ENCODE measurements at places on chromosomes 3 and 15. TPM values are rescaled to one million over a fixed set of nuclear protein-coding genes. Genes with fewer than 3 reads are reported as not detected.
A peak's percentile ranks its signal among the peaks of the same experiment; 100 is the strongest.

DNA sequence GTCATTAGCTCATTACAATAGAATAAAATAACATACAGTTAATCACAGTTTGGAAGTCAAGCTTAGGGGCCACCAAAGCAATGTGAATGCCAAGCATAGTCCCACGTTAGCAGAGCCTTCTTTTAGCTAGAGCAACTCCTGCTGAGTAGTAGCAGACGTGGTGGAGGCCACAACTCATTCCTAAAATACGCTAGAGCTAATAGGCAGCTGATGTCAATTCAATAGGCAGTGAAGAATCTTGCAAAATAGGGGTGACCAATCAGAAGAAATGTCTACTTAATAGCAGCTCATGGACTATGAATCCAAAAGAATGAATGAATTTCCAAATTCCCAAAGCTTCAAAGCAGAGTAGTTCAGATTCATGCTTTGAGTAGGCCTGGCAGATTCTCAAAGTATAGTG, 292.9 kb upstream of the RORA start:
- ATAC-seq = no peak

DNA sequence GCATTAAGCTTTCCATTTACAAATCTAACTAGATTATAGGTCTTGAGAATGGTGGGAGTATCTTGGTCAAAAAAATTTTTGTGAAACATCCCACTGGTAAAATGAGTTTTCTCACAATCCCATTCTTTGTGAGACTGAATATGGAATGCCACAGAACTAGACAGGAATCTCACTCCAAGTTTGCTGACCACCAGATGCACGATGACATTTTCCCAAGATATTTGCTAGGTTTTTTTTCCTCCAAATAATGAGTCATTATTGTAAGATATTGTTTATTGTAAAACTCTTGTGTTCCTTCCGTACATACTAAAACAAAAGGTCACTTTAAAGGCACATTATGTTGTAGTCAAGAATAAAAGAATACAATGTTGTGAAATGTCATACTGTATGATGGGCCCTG, 53.9 kb downstream of the COPS2 start:
- ATAC-seq = no peak

DNA sequence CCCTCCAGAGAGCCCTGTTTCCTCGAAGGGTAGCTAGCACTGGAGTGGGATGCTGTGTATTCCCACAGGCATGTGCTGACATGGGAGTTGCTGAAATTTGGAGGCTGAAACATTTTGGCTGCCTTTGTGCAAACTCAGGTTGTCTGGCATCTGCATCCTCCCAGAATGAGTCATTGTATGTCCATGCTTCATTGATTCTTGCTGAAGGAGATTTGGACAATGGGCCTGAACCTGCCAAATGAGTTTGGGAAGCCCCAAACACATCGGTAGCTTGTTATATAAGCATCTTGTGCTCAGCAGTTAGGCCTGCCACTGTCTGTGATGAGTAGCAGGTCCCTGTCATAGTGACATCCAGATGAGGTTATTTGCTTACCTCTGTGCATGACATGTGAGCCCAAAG, 160.0 kb downstream of the IL5RA start:
- ATAC-seq = no peak

DNA sequence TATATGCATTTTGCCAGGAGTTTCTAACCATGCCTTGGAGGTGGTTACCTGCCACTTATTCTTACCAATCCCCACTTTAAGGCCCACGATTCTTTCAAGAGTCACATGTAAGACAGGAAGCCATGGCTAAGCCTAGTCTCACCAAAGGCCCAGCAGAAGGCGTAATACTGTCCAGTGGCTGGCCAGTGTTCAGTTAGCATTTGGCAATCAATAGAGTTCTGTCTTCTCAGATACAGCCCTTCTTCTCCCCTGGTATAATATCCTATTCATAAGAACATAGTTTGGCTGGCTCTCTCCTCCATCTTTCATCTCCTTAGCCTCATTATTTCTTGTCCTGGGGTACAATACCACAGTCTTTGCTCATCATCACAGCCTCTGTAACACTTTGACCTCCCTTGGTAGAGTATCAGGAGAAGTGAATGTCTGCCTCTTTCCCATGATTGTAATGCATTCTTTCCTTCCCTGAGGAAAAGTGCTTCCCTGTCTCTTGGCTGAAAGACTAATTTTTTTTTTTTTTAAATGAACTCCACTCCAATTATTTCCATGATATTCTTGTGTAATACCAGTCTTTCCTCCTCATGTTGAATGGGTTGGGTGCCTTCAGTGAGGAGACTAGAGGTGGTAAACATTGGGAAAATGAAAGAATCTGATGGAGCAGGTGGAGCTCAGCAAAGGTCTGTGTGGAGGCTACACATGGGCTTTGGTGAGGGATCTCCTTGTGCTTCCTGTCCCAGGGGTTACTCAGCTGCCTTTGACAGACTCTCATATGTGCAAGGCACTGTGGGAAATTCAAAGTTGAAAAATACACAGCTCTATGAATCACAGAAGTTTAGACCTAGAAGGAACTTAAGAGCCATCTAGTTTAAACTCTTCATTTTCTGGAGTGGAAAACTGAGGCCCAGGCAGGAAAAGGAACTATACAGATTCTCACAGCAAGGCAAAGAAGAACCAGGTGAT, 218.2 kb downstream of the P3H2 start:
- peak; percentile 19 for ATAC-seq

DNA sequence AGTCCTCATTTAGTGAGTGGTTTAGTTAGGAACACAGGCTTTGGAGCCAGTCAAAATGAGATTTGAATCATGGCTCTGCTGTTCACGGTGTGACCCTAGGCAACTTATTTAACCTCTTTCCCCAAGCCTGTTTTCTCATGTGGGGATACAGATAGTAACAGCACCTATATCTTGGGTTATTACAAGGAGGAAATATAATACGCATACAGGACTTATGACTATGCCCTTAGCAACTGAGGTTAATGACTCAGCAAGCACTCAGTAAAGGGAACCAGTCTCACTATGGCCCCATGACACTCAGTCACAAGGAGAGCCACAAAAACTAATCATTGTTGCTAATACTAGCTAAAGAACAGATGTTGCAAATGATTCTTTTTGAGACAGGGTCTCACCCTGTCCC, 45.9 kb downstream of the SUMF1 start:
- ATAC-seq = peak; percentile 85

The PAQR5 gene
- 13.6 TPM for total RNA-seq

The FBXO40 gene
- not detected for total RNA-seq

DNA sequence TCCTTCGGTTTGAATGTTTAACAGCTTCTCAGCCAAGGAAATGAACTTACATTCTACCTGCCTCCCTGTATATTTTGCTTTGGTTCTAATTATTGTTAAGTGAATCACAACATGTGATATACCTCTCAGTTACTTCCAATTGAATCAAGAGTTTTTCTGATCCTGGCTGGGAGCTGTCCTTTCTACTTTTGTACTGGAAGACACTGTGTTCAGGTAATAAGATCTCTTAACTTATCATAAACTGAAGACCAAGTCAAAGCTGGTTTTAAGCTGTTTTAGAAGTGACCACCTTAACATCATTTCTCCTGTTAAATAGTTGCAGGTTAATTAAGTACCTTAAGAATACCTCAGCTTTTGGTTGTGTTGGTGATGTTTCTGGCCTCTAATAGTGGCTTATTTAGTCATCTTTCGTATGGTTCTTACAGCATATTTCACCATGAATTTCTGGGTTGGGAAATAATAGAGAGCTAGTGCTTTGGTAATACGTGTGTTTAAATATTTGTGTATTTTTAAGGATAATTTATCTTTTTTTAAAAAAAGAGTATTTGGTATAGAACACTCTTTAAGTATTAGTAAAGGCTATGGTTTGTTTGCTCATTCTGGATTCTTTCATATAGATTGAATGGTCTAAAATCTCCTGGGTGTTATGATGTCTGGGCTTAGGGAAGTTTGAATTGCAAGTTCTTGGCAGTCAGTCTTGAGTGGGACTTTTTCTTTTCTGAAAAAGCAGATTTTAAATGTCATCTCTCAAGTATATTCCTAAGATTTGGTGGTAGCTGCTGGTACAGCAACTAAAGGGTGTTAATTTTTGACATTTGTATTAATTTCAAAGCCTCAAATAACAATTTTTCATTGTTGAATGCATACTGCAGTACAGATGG, 1.6 kb downstream of the RAB8B start:
- no peak for ATAC-seq

GRCh38 chr15:46304321-46304720, 669.5 kb downstream of the SQOR start:
- ATAC-seq = no peak

DNA sequence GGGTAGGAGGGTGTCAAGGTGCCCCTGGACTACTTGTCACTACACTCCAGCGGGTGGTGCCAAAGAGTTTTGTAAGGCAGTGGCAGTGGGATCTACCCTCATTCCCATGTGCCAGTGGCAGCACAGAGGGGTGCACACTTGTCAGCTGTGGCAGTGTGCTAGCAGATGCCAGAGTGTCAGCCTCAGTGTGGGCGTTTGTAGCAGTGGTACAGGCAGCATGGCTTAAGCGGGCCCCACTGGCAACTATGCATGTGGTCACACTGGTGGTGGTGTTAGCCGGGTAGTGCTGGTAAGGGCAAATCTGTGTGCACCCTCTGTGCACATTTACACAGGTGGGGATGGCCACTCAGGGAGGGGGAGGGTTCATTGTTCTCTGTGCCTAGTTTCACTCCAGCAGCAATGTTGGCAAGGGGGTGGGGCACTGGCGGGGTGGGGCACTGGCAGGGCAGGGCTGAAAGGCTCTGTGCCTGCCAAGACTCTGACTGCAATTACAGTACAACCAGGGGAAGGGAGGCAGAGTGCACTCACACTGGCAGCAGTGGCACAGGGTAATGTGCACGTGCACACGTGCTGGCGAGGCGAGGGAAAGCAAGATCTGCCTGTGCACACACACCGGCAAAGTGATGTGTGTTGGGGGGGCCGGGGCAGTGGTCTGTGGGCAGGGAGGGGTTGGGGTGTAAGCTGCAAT, 31.8 kb downstream of the MYO9A start:
- ATAC-seq = peak; percentile 92

DNA sequence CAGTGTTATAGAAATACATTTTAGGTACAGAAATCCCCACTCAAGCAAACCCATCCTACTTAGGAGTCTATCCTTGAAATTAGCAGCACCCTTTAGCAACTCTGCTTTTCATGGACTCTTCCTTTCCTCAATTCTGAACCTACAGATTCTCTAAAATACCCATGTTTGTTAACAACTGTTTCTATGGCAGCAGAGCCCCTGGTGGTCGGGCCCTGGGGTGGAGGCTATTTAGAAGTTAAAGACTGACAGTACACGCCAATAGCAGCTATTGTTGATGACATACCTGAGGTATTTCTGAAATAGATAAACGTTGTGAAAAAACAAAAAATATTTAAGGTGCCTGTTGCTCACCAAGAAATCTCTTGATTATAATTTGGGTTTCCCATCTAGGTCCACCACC, 23.4 kb upstream of the NRG4 start:
- no peak for ATAC-seq

- no peak for ATAC-seq
These were observed 457.5 kb downstream of the EDEM1 start for GRCh38 chr3:5644773-5645670.

DNA sequence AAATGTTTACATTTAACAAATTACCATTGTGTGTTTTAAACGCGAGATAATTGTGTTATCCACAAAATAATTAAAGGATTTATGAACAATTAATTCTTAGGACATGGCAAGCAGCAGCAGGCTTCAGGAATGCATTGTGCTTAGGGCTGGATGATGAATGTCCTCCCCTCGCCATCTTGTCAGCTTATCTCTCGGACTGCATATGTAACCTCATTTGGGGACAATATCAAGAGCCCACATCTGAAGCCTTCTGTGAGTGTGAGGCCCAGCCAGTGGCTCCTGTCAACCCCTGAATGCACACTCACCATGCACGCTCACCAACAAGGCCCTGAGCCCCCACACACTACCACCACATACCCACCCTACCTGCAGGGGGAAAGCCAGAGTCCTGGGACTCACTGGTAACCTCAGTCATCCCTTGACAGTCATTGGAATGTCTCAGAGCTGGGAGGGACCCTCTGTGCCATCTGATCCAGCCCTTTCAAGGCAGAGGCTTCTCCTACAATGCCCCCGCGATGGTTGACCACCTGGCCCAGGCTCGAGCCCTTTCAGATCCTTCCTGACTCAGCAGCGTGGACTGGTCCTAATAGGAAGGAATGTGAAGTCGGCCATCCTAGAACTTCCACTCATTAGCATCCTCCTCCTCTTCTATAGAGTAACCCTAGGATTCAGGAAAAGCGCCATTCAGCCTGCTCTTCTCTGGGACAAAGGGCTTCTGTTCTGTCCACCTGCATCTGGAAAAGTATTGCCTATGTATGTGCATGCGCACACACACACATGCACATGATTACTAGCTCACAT, 38.2 kb downstream of the MRPL46 start:
- ATAC-seq = no peak

- no peak for ATAC-seq
These were observed 553.0 kb downstream of the NTRK3 start for GRCh38 chr15:87703327-87704111.
